ENCODE measurements at places on chromosomes 4 and X.
A peak's percentile ranks its signal among the peaks of the same experiment; 100 is the strongest.

- no peak for DNase-seq
Measured at GRCh38 chr4:13289391-13289790, 194.7 kb downstream of the RAB28 start.

- no peak for DNase-seq
Measured at GRCh38 chr4:77153006-77153405, 4.0 kb upstream of the CCNG2 start.

DNA sequence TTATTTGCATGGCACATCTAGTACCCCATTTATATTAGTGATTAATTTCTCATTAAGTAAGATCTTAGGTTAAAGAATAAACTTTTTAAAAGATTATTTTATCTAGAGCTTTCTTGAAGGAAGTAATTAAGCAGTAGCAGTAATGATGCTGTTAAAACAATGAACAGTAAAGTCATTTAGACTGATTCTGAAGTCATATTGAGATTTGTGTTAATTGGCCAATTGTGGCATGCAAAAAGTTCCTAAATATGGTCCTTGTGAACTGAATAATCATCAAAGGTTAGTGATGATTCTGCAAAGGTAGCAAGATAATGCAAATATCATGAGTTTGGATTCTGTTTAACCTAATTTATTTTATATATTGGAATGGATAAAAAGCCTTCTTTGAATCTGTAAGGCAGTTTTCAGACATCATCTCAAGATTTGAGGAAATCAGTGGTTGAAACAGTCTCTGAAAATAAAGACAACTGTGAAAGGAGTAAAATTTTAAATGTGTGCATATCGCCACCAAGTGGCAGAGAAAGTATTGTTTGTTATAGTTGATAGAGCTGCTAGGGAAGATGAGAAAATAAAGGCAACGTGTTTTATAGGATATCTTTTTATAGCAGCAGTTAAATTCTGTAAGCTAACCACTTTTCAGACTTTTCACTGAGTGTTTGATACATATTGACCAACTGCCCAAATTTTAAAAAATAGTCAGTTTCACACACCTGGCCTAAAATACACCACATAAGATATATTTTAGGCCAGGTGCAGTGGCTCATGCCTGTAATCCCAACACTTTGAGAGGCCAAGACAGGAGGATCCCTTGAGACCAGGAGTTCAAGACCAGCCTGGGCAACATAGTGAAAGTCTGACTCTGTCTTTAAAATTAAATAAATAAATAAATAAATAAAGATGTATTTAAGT lies 79.6 kb downstream of the CCKAR start:
- peak; percentile 49 for DNase-seq

DNA sequence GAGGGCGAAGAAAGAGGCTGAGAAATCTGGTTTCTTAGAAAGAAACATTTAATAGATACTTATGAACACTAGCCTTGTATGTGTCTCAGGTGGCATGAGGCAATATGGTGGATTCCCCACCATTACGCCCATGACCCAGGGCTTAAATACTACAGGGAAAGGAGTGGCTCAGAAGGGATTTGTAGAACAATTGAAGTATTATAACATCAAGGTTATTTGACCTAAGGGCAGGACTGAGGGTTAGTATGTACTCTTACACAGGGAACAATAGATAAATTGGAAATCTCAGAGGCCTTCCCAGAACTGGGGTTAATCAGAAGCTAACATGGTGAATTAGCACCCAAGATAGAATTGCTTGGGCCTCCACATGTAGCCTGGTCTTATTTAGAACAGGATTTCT lies 11.0 kb upstream of the USP46 start:
- no peak for DNase-seq

DNA sequence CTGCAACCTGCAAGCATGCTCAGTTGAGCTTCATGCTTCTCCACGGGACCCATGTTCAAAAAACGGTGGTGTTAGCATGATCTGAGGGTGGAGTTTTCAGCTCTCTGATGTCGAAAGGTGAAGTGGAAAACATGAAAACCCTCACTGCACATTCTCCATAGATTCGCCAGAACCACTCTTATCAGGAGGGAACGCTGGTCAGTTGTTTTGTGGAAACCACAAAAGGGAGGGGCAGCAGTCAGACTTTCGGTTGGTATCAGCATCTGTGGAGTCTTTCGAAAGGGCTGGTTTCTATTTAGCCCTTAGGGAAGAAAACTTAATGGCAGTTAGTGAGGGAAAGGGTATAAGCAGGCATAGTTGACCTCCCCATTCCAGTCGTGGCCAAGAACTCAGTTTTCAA lies 12.6 kb downstream of the PPA2 start:
- no peak for DNase-seq

DNA sequence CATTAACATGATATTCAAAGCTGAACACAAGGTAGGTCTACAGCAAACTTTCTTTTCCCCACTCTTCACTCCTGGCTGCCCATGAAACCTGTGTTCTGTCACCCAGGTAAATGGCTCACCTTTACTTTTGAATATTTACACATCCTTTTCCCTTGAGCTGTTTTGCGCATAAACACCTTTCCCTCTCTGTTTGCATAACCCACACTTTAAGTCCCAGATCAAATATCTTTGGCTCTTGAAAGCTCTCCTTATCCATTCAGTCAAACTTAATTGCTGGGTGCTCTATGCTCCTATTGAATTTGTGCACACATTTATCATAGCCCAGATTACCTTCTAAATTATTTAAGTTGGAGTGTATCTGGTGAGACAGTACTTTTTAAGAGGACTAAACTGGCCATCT lies 51.7 kb upstream of the ATP8A1 start:
- no peak for DNase-seq

DNA sequence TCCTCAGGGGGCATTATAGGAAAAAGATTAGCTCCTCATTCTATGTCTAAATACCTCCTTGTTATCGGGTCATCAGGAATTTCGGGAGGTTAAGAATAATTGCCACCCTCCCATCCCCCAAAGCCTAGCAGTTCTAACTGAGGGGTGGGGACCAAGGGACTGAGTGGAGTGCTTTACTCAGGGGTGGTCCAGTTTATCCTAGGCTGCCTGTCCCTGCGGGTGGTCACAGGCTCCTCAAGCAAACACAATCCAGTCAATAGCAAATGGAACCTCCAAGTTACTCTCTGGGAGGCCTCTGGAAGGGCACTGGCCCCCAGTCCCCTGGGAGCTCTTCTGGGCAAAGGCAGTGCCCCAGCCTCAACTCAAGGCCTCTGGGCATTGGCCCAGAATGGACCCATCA lies 6.7 kb downstream of the ELF4 start:
- DNase-seq: no peak

DNA sequence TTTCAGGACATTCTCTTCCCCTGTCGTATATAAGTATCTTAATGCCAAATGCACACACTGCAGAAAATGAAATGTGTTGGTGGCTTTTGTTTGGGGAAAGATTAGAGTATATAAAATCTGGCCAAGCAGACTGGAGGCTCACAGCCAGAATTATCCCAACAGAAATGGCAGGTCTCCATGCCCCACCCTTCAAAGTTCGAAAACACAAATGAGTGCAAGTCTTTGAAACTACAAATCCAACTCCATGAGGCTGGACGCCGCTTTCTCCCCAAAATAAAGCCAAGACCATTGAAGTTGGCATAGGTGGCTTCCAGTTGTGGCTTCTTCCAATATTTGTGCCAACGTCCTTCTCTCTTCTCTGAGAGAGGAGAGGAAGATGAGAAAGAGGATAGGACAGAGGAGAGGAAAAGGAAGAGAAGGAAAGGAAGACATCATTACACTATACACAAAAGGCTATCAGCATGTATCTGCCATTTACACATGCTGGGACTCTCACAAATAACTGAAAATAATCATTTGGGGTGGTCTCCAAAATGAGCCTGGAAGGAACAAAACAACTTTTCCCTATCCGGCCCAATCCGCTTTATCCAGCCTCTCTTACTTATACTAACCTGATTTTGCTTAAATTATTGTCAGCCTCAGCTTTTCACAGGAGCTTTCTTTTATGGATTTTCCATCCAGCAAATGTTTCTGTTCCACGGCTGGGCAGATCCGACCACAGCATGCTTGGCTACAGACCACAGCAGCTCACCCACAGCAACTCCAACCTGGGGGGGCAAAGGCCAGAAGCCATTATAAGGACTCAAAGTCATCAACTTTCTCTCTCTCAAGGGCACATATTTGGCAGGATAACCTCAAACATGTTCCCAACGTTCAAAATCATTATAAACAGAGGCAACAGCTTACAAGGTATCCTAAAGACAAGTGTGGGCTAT lies 71.7 kb downstream of the APBB2 start:
- peak; percentile 37 for DNase-seq

DNA sequence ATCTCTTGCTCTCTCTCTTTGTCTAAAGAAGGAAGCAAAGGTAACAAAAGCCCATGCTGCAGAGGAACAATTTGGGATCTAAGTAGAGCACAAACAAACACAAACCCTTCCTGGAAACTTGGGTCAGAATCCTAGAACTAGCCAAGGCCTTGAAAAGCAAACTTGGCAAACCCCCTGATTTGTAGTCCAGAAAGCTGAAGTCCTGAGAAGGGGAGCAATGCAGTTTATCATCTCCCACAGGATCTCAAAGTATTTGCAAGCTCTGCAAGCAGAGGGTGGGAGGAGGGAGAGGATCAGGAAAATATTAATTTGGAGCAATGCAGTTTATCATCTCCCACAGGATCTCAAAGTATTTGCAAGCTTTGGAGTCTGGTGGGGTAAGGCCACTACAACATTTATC lies 379.5 kb upstream of the FGF13 start:
- no peak for DNase-seq

DNA sequence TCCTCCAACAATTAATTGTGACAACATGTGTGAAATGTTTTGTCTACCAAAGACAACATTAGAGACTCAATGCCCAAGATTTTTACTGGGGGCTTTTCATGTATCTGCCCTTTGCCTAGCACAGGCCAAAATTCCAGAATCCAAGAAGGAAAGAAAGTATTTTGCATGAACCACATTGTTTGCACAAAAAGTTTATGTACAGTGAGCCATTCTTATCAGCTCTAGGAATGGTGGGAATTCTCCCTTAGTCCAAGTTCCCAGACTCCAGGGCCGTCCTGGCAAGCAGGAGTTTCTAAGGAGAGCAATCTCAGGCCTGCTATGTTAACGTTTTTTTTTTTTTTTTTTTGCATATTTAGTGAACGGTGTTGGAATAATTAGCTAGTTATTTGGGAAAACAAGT lies 21.6 kb downstream of the GPRASP1 start:
- no peak for DNase-seq
